ENCODE measurements at places on chromosomes 1 and 21.

DNA sequence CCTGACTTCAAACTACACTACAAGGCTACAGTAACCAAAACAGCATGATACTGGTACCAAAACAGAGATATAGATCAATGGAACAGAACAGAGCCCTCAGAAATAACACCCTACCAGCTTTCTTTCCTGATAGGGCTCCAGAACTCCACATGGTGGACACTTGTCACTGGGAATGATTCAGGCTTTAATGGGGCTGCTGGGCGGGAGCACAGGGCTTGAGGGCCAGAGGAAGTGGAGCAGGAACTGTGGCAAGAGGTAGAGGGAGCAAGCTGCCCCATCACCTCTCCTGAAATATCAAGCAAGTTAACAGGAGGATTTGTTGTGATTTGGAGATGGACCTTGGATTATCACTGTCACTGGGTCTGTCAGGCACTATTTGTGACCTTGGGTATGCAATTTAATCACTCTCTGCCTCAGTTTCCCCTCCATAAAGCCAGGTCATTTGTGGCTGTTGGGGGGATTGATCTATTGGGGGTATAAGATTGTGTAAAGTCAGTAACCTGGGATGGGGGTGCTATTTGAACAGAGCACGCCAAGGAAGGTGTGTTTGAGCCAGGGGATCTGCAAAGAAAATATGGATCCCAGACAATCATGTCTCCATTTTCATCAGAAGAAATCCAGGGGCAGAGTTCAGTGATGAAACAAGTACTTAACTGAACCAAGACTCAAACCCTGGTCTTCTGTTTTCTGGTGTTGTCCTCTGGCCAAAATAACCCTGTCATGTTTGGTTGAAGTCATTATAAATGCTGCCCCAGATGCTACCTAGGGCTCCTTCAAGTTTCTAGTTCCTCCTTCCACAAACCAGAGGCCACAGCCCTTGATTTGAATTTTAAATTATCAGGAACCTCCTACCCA is 25.2 kb downstream of the ETS2 start:
- DNase-seq: no peak

DNA sequence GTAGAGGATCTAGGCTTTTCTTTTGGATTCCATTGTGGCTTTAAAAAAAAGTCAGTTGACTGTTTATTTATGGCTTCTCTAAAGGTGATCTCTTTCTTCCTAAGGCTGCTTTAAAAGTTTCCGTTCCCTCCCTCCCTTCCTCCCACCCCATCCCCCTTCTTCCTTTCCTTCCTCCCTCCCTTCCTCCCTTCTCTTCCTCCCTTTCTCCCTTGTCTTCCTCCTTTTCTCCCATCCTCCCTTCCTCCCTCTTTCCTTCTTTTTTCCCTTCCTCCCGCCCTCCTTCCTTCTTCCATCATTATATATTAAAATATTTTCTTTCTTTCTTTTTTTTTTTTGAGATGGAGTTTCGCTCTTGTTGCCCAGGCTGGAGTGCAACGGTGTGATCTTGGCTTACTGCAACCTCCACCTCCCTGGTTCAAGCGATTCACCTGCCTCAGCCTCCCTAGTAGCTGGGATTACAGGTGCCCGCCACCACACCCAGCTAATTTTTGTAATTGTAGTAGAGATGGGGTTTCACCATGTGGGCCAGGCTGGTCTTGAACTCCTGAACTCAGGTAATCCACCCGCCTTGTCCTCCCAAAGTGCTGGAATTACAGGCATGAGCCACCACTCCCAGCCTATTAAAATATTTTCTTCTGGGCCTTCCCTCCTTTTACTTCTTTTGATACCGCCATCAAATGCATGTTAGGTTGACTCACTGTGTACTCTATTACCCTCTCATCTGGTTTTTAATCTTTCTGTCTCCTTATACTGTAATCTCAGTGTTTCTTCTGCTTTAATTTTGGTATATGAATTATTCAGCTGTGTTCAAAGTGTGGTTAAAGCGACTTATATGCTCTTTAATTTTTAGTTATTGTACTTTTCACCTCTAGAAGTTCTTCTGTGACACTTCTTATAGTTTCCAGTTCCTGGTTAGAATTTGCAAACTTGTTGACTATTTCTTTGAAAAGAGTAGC is 59.2 kb upstream of the ATP5PO start:
- no peak for DNase-seq

- DNase-seq: no peak
Measured at GRCh38 chr1:232589812-232590743, 39.9 kb downstream of the SIPA1L2 start.

DNA sequence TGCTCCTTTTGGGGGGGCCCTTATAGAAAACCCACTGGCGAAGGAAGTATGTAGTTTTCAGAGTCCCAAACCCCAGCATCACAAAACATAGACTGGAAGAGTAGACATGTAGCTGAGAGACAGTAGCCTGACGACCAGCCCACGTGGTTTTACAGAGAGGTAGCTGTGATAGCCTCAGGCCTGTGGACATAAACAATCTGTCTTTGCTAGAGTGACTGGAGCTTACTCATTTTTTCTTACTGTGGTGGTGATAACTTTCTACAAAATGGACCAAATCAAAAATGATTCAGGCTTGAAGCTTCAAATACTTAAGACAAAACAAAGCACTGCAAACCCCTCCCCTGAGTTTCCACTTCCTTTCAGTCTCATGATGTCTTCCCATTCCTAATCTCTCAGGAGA is 497.0 kb downstream of the RWDD3 start:
- DNase-seq: no peak

- DNase-seq: peak; percentile 92
Measured at GRCh38 chr1:235128456-235129328, at the start of gene TOMM20. TOMM20 (minus strand) TSS chr1:235128837; CDS start chr1:235128715, 122 bp downstream.

GRCh38 chr1:242425232-242425631 is 99.3 kb downstream of the PLD5 start:
- DNase-seq: no peak

Data from T-helper 22 cell (primary cell).